ENCODE measurements at places on chromosomes 16 and 17. TPM values are rescaled to one million over a fixed set of nuclear protein-coding genes. Genes with fewer than 3 reads are reported as not detected.

DNA sequence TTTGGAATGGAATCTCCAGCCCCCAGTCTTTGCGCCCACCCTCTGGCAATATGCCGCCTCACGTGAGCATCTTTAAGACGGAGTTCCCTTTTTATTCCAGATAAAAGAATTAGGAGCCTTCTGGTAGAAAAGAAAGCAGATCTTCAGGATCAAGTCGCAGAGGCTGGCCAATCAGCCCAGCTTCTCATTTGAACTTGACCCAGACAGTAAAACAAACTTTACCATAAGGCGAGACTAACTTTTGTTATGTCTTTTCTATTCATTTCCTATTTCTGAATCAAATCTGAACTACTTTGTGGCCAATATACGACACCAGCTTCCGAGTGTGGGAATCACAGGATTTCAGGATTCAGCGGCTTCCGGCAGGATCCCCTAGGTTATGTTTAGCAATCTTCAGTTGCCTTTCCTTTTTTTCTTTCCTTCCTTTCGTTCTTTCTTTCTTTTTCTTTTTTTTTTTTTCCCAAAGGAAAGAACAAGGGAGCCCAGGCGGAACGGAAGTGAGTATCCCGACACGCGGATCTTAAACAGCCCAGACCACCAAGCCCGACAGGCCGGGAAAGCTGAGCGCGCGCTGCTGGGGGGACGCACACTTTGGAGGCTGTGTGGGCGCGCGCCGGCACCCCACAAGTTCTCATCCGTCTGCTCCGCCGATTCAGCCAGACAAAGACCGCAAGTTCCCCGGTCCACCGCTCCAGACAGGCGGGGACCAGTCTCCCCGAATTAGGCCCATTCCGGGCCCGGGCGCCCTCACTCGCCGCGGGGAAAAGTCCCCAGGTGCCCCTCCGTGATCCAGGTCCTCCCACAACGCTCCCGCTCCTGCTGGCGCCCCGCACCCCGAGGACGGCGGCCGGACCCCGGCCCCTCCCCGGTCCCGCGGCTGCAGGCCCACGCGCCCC is 633 bp downstream of the TBC1D16 start:
- peak overlapping the region; percentile 67 for H3K4me3 ChIP-seq
- H3K27me3 ChIP-seq = no peaks in the 10 kb centered on the region
- no peak for DNase-seq
- peaks cover 49% of the 10 kb centered on the region for H3K4me1 ChIP-seq
- H3K36me3 ChIP-seq = no peaks in the 10 kb centered on the region

GRCh38 chr17:79862771-79863440 is 23.7 kb upstream of the CBX4 start:
- no peak for DNase-seq
- peaks cover 7% of the 10 kb centered on the region for H3K4me1 ChIP-seq
- H3K27ac ChIP-seq = no peak overlapping the region
- peaks cover 59% of the 10 kb centered on the region for H3K27me3 ChIP-seq
- no peaks in the 10 kb centered on the region for H3K36me3 ChIP-seq
- H3K4me3 ChIP-seq = no peak overlapping the region

GRCh38 chr17:74759243-74759801 is 10.9 kb downstream of the NHERF1 start:
- DNase-seq = no peak
- H3K4me1 ChIP-seq = peaks cover 75% of the 10 kb centered on the region
- H3K4me3 ChIP-seq = peak overlapping the region; percentile 28
- no peaks in the 10 kb centered on the region for H3K27me3 ChIP-seq

DNA sequence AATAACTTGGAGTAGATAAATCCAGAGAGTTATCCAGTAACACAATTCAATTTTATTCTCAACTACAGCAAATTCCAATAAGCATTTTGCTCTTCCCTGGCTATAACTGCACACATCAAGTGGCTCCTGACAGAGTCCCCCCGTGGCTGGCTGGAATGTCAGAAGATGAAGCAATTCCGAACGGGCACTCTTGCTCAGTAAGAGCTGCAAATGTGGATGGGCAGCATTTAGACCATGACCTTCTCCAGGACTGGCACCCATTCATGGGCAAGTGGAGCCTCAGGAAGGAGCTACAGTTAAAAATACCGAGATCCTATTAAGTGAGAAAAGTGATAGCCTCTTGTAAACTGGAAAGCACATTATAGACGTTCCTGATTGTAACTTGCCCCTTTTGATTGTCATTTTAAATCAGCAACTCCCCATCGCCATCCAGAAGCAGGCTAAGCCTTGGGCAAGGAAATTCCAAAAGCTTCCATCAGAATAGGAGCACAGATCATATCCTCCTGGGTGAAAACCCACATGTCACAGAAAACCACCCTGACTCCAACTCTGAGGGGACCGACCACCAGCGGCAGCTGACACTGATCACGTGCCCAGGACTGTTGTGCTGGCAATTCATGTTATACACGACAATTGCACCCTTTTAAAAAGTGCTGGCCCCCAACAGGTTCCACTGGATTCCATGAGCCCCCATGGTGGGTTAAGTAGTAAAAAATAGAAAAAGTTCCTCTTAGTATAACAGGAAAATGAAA is 7.1 kb downstream of the UBE2O start:
- H3K4me3 ChIP-seq = no peak overlapping the region
- H3K27ac ChIP-seq = no peak overlapping the region
- H3K36me3 ChIP-seq = no peaks in the 10 kb centered on the region
- no peak for DNase-seq
- H3K27me3 ChIP-seq = no peaks in the 10 kb centered on the region

DNA sequence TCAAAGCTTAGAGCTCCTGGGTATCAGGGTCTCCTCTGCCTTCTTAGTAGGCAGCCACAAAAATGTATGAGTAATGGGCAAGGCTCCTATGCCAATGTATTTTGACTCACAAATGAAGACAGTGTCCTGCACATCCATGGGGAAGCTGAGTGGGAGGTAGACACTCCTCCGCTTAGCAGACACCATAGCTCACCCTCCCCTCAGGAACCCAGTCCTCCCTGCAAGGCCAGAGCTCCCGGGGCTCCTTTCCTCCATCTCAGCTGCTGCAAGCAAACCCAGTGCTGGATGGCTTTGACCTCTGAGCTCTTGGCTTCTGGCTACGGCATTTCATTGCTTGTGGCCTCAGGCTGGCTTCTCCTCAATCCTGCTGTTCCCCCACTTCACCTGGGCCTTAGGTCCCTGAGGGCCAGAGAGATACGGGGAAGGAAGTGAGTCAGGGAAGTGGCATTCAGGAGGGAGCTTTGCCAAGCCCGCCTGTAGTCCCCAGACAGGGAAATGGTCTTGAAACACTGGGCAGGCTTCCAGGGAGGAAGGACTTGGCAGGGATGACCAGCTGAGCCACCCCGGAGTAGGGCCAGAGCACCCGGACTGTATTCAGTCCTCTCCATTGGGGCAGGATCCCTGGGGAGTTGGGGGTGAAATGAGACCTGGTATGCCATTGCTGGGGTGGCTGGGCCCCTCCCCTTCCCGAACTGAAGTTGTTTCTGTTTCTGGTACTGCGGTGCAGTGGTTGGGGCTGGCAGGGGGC is 4.5 kb downstream of the ABCC3 start:
- H3K27me3 ChIP-seq = no peaks in the 10 kb centered on the region
- no peaks in the 10 kb centered on the region for H3K36me3 ChIP-seq
- peak; percentile 92 for DNase-seq
- H3K4me1 ChIP-seq = peaks cover 59% of the 10 kb centered on the region
- no peak overlapping the region for H3K27ac ChIP-seq

DNA sequence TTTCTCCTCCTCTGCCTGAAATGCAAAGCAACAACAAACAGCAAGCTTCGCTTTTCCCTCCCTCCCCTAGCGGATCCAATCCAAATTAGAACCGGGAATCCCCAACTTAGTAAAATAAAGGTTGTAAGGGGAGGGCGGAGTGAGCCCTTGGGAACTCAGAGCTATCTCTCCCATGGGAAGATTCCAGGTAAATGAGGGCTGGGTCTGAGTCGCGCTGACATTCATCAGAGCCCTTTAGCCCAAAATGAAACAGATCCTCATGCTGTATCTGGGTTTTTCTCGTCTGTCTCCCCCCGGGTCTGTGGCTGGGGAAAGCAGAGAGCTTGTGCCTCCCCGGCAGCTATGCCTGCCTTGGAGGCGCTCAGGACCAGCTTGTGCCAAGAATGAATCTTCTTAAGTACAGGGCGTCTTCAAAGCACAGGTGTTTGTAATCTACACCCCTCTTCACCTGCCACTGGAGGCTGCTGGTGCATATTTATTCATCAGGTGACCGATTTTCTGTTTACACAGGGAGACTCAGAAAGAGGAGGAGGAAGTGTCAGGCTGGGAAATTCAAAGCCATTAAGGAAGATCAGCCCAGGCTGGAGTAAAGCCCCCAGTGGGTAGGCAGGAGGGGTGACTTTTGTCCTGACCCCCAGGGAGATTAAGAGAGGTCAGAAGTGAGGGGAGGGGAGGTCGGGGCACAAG is 55.0 kb upstream of the GSE1 start:
- no peak for DNase-seq
- no peaks in the 10 kb centered on the region for H3K36me3 ChIP-seq
- H3K4me1 ChIP-seq = peaks cover 85% of the 10 kb centered on the region

DNA sequence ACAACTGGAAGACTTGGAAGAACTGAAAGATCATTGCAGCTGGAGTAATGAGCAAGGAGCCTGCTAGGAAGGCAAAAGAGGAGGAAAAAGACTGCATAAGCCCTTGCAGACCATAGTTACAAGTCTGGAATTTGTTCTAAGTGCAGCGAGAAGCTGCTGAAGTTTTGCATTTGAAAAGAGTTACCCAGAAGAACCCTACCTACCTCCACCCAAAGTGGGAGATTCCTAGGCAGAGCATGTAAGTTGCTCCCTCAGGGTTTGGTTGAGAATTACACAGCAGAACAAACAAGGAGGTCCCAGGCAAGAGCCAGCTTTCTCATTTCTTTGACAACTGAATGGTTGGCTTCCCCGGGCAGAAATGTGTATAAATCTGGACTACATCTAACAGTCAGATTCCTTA is 118.7 kb upstream of the NUDT7 start:
- H3K4me3 ChIP-seq = no peak overlapping the region
- no peak overlapping the region for H3K27ac ChIP-seq
- H3K36me3 ChIP-seq = no peaks in the 10 kb centered on the region
- H3K27me3 ChIP-seq = no peaks in the 10 kb centered on the region
- H3K4me1 ChIP-seq = no peaks in the 10 kb centered on the region

DNA sequence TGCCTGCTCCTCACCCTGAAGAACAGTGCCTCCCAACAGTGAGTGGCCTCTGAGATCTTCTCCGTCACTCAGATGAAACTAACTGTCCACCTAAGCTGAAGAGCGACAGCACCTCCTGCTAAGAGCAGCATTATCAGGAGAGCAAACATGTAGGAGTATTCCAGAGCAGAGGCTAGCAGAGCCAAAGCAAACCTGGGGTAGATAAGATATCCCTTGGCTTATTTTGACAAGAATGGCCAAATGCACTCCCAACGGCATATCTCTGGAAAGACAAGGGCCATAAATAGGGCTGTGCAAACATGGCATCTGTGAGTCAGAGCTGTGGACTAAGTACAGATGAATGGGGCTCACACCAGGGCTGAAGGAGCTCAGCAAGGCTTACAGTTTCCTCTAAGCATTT is 96.3 kb downstream of the NDEL1 start:
- peaks cover 31% of the 10 kb centered on the region for H3K36me3 ChIP-seq
- H3K4me1 ChIP-seq = no peaks in the 10 kb centered on the region
- no peak for DNase-seq
- no peak overlapping the region for H3K4me3 ChIP-seq

DNA sequence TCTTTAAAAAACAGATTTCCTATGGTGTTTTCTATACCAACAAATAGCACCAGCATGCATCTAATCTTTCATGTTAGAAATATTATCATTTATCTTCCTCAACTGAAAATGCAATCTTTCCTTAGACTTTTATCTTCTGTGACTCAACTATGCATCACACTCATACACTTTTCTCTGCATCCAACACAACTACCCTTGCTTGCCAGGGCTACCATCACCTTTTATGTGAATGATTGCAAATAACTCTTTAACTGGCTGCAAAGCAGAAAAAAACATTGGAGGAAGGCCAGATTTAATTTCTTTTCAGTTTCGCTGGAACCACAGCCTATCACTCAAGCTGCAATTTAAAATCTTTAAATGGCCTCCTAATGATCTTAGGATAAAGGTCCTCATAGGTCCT is 212.9 kb downstream of the CDH8 start:
- H3K4me1 ChIP-seq = no peaks in the 10 kb centered on the region
- no peaks in the 10 kb centered on the region for H3K36me3 ChIP-seq
- DNase-seq = no peak
- no peak overlapping the region for H3K4me3 ChIP-seq

DNA sequence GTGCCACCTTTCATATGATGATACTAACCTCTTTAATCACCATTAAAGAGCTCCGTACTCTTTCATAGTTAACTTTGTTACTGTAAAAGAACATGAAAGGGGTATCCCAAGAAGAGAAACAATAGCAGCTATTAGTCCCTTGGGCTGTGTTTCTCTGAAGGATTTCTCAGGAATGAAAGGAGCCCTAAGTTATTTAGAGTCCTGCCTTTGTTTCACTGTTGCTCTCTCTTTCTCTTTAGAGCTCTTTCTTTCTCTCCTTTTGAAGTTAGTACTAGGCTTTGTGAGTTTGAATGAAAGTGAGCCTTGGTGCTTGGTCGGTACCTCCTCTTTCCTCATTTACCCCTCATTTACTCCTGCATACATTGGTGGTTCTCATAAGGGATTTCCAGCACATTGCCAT is 20.5 kb upstream of the RASL10B start:
- H3K27me3 ChIP-seq = no peaks in the 10 kb centered on the region
- H3K4me3 ChIP-seq = no peak overlapping the region
- peaks cover 9% of the 10 kb centered on the region for H3K4me1 ChIP-seq
- no peak overlapping the region for H3K27ac ChIP-seq
- peaks cover 33% of the 10 kb centered on the region for H3K36me3 ChIP-seq
- no peak for DNase-seq

DNA sequence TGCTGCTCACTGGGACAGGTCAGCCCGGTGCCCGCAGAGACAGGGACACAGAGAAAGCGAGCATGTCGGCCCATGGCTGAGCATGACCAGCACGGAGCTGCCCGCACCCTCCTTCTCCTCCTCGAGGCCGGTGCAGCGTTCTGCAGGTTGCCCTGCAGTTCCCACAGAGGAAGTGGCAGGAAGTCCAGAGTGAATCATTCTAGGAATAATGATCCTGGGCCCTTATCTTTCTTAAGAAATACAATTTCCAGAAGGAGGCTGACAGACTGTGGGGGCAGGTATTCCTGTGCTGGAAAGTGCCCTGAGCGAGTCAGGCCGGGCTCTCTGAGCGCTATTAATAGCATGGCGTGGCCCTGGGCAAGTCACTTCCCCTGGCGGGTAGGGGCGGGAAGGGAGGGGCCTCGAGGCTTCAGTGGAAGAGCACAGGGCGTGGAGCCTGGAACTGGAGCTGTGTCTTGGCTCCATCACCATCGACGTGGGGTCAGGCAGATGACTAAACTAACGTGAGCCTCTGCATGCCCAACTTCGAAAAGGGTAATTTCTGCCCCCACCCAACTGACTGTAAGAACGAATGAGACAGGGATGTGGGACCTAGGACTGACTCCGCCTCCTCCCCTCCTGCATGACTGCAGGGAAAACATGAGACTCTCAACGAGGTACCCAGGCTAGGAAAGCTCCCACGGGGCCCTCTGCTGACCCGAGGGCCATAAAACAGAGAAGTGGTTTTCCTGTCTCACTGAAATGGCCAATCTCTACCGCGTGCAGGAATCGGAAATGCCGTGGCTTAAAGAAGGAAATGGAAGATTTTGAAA is 9.8 kb downstream of the TMEM204 start:
- peaks cover 34% of the 10 kb centered on the region for H3K36me3 ChIP-seq
- no peak overlapping the region for H3K4me3 ChIP-seq
- no peak for DNase-seq
- H3K4me1 ChIP-seq = peaks cover 56% of the 10 kb centered on the region

Gene AATF
- 32.5 TPM for total RNA-seq

Gene CES5A
- total RNA-seq = not detected

Gene LPO
- 0.23 TPM for total RNA-seq

Gene VEZF1
- total RNA-seq = 66.5 TPM

Gene RPTOR
- total RNA-seq = 45.8 TPM

Gene KRT33A
- total RNA-seq = 12.5 TPM

Measured in suprapubic skin (tissue), 4 donors.